C1 segment of cervical spinal cord (tissue), 14 donors: ENCODE measurements at places on chromosomes 1 and 21.
A peak's percentile ranks its signal among the peaks of the same experiment; 100 is the strongest.

DNA sequence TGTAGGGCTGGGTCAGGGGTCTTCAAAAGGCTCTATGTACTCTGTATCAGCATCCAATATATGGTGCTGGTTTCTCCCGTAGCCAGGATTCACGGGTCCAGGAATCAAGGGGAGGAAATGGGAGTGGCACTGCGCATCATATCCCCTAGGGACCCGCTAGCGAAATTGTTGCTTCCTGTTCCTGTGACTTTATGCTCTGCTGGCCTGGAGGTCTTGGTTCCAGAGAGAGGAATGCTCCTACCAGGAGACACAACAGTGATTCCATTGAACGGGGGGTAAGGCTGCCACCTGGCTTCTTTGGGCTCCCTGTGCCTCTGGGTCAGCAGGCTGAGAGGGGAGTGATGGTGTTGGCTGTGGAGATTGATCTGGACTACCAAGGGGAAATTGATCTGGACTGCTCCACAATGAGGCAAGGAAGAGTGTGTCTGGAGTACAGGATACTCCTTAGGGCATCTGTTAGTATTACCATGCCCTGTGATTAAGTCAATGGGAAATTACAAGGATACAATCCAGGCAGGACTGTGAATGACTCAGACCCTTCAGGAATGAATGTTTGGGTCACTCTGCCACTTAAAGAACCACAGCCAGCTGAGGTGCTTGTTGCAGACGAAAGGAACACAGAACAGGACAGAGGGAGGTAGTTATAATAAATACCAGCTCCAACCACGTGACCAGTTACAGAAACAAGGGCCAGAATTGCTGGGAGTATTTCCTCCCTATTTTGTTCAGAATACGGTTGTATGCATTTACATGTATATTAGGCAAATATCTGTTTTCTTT, 10.2 kb downstream of the SPSB1 start:
- no peak for DNase-seq

DNA sequence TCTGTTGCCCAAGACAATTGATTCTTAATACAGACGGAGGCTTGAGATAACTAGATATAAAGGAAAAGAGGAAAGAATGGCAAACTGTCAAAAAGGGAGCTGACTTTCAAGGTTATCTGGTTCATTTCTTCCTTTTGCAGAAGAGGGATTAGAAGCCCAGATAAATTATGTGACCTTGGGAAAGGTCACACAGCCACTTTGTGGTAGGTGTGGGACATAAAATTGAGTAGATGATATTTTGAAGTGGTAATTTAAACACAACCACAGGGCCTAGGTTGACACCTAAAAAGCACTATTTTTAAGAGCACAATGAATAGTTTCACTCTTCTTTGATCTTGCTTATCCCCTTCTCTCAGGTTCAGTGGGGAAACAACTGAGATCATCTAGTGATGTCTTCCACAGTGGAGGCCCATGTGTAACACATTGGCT, 16.9 kb upstream of the KIAA0040 start:
- no peak for DNase-seq

- no peak for DNase-seq
Observed at GRCh38 chr21:41611966-41612606, 104.1 kb upstream of the TMPRSS2 start.

GRCh38 chr1:168834225-168834872, 105.3 kb upstream of the DPT start:
- no peak for DNase-seq

DNA sequence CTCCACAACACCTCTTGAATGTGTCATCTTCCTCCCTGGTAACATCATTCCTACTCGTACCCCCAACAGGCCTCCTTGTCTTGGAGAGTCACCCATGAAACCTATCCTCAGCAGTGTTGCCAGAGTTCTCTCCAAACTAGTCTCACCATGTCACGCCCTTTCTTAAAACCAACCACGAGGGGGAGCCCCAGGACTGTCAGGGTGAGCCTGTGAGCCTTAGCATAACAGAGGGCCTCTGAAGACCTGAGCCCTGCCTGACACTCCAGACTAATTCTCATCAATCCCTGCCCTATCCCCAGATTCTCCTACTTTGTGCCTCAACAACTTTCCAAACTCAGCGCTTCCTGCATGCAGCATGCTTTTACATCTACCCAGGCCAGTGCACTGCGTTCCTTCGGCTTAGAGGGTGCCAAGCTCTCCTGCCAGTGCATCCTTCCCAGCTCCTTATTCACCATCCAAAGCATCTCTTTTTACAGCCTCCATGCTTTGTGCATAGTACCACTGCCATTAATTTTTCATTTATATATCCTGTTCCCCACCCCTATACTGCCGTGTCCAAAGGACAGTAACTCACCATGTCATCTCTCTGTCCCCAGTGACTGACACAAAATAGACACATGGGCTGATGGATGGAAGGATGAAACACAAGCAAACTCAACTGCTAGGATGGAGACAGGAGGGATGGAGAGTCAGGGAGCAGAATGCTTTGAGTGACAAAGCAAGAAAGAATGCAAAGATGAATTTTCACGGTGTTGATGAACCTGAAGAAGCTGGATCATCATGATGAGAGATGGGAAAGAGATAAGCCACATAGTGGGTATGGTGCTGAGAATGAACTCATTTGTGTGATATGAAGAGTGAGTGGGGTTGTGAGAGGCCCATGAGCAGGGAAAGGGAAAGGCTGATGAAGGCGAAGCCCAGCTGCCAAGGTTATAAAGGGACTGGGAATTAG, 34.0 kb downstream of the ZNF697 start:
- DNase-seq, result peak; percentile 4

GRCh38 chr1:5943343-5944124, 48.7 kb downstream of the NPHP4 start:
- no peak for DNase-seq

DNA sequence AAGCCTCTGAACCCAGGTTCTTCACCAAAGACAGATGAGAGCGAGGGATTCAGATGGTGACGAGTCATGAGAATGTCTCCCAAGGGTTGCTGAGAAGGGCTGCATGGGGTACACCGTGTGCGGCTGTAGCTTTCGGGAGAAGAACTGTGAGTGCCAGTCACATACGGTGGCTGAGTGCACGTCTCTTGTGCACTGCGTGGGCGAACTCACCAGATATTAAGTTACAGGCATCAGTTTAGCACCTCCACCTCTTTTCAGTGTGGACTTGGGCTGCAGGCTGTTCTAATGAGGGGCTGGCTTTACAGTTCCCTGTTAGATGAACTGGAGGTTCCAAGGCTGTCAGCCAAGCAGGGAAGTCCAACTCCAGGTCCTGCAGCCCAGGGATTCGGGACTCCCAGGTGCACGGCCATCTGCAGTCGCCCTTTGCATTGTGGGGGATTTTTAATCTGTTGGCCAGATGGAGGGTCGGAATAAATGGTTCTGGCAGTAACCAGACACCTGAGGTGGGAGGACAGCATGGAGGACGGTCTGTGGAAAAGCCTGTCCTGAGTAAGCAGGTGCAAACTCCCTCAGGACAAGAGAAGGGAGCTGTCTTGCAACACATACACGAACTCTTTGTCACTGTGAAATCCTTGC, 26.5 kb upstream of the AVPR1B start:
- peak; percentile 92 for DNase-seq

GRCh38 chr1:186984959-186985358, 156.2 kb downstream of the PLA2G4A start:
- no peak for DNase-seq

DNA sequence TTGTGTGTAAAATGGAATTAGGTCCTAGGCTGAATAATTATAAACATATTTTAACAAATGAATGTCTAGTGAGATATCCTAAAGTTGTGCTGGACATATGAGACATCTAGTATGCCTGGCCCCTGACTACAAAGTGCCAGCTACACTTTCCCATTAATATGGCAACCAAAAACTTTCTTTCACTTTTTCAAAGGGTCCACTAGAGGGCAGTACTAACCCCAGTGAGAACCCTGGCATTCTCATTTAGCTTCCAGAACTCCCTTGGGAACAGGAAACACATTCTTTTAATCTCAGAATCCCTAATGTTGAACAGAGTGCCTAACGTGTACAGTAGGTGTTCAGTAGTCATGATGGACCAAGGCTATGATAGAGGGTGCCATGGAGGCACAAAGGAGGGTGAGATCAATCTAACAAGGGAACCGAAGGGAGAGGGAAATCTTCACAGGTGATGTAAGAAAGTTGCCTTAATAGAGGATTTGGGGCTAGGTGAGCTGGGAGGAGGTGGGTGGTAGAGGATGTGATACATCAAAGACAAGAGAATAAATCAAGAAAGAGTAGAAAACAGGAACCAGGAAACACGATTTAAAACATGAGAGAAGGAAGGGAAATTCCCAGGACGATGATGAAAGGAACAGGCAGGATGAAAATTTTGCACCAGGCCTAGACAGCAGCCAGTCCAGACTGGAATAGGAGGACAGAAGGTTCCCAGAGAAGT, 41.6 kb downstream of the NSL1 start:
- DNase-seq, result no peak

GRCh38 chr1:9920606-9921005, 10.5 kb upstream of the CTNNBIP1 start:
- no peak for DNase-seq

- no peak for DNase-seq
Observed at GRCh38 chr1:205588636-205589035, 43.2 kb downstream of the ELK4 start.

GRCh38 chr1:174769961-174770549, 229.7 kb upstream of the CACYBP start:
- no peak for DNase-seq

DNA sequence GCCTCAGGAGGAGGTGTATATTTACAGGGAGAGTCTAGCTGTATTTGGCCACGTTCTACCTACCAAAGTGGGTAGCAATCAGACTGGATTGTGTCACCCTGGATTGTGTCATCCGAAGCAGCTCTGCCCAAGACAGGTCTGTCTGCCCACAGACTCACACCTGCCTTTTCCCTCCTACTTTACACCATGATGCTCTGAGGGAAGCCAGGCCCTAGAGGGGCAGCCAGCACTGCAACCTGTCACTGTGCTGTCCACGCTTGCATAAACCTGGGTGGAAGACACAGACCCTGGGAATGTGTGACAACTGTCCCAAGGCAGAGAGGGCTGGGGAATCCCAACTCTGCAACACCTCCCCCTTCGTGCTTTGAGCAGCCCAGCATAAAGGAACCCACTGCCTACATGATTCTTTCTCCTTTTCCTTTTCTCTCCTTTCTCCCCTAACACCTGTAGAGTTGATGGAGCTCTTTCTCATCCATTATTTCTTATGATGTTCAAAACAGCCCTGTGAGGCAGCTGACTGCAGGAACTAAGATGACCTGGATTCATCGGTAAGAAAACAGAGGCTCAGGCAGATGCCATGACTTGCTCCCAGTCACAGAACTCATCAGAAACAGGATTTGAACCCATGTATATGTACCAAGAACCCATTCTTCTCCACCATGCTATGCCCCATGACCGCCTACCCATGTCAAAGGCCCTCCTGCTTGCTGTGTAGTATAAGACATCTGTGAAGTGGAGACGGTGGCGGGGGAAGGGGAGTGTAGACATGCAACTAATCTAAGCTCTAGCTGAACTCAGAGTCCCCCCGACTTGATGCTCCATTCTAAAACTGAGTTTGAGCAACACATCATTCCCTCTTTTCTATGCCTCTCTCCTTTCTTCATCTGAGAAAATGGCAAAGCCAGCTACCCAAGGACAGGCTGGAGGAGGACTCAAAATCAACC, 55.9 kb downstream of the ITPKB start:
- no peak for DNase-seq

- peak; percentile 16 for DNase-seq
Observed at GRCh38 chr1:31434101-31434871, 21.3 kb downstream of the SERINC2 start.

- no peak for DNase-seq
Observed at GRCh38 chr1:109513110-109513710, 3.7 kb upstream of the AMIGO1 start.

GRCh38 chr1:64476251-64476952, 6.5 kb downstream of the CACHD1 start:
- no peak for DNase-seq

DNA sequence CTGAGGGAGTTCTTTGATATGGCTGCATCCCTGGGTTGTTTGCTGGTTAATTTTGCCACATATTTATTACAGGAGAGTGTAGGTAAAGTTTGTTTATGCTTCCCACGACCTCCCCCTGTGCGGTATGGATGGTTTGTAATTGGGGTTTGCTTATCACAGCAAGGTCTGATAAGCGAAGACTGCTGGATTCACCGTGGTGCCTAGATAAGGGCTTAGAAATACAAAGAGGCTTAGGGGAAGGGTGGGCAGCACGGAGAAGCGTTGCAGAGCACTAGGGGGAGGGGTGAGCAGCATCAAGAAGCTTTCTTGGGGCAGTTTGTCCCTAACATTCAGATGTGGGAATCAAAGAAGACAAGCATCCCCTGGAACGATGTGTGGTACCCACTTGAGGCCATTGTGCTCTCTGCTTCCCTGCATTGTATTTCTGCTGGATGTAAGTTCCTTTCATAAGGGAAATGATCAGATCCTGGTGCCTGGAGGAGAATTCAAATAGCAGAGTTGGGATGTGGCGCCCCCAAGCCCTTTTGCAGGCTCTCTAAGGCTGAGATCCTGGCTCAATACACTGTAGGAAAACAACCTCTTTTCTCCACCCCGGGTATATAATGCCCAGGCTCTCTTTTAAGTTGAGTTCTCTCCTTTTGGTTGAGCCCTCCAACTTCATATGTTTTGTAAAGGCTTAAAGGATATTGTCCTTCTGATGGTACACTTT, 598.1 kb upstream of the ADGRL4 start:
- no peak for DNase-seq

- DNase-seq, result no peak
Observed at GRCh38 chr21:34838956-34839820, 170.4 kb downstream of the CLIC6 start.

DNA sequence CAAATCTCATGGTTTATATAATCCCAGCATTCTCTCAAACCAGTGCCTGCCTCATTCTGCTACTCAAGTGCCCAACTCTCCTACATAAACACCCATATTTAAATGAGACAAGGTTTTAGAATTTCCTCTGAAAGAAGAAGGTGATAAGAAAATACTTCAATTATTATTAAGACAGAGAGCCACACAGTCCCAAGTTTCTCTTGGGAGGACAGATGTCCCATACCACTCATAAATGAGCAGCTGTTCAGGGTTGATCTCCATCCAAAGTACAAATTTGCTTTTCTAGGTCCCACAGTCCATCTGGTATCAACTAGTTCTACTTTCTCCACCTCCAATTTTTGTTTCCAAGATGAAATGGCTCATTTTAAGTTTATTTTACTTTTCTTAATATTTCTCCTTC, 11.3 kb downstream of the DCAF8 start:
- DNase-seq, result no peak

- no peak for DNase-seq
Observed at GRCh38 chr1:81179242-81179641, 621.5 kb upstream of the ADGRL2 start.
